GM12878 (cell line): ENCODE measurements at places on chromosomes 3 and 15.

- DNase-seq: no peak
These were observed 73.2 kb downstream of the AAGAB start for GRCh38 chr15:67181221-67181639.

GRCh38 chr3:26522919-26523318, 99.7 kb upstream of the LRRC3B start:
- DNase-seq: no peak

DNA sequence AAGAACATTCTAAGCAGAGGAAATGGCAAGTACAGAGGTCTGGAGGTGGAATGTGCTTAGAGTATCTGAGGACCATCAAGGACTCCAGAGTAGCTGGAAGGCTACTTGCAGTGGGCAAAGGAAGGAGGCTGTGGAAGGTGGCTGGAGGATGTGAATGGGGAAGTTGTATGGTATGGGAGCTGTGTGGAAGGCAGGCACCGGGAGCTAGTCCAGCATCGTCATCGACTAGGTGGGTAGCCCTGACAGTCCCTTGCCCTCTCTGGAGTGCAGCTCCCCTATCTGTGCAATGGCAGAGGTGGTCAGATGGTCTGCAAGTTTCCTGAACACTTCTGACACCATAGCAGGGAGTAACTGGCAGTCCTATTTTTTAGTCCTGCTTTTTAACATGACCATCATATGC, 19.3 kb downstream of the CCDC13 start:
- DNase-seq: no peak

DNA sequence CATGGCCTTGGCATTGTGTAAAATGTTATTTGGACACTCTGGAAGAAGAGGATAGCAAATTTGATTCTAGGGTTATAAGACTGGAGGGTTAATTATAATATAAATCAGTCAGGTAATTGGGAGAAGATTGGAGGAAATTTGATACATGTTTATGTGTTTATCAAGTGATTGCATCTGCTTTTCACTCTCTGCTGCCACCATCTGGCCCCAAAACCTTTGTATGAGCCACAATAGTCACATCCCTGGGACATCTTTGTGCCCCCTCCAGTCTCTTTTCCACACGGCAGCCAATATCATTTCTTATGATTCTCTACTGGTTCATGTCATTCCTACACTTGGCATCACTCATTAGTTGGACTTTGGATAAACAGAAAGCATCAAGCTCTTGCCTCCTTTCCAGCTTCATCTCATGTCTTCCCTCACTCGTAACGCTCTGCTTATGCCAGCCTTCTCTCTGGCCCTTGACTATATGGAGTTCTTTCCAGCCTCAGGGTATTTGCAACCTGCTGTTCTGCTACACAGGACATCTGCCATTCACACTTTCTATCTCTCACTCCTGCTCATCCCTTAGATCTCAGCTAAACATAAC, 602.3 kb upstream of the SUCLG2 start:
- no peak for DNase-seq

GRCh38 chr3:51176923-51177322, 208.2 kb upstream of the MANF start:
- no peak for DNase-seq

DNA sequence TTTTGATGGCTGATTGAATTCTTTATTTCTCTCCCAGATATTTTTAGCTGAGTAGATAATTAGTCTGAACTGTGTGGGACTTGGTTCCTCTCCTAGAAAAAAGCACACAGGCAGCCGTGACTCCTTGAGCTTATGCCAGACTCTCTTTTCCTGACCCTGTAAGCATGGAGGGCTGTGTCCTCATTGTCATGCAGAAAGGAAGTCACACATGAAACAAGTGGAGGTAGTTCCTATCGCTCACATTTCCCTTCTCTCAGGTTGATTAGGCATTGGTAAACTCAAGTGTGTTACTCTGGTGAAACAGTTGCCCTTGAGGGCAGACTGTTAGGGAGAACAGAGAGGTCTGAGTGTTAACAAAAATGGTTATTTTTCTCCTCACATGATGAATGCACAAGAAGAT, 6.3 kb upstream of the RTP4 start:
- no peak for DNase-seq

DNA sequence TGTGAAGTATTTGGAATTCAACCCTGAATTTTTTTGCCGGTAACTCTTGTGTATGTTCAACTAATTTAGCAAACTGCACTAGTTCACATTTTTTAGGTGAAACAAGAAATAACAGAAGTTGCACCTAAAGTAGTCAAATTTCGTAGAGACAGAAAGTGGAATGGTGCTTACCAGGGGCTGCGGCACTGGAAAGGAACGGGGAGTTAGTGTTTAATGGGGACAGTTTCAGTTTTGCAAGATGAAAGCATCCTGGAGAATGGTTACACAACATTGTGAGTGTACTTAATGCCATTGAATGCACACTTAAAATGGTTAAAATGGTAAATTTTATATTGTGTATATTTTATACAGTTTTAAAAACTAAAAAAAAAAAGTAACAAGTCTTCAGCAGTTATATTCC, 27.4 kb downstream of the PPARG start:
- DNase-seq: no peak

- no peak for DNase-seq
These were observed 87.4 kb downstream of the AAGAB start for GRCh38 chr15:67167091-67167490.
